ENCODE measurements at places on chromosomes 16 and 17.
A peak's percentile ranks its signal among the peaks of the same experiment; 100 is the strongest.

DNA sequence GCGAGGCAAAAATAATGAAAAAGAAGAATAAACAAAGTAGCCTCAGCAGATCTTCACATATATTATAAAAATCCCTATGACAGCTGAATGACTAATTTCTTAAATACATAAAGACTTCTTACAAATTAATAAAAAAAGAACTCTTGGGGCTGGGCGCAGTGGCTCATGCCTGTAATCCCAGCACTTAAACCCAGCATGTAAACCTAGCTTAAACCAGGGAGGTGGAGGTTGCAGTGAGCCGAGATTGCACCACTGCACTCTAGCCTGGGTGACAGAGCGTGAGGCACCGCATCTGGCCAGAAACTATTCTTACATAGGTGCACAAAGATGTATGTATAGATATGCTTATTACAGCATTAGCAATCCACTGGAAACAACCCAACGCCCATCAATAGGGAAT is 27.7 kb downstream of the C17orf100 start:
- no peak for DNase-seq
- H3K27me3 ChIP-seq, result peaks cover 4% of the 10 kb centered on the region
- no peak overlapping the region for H3K4me3 ChIP-seq

DNA sequence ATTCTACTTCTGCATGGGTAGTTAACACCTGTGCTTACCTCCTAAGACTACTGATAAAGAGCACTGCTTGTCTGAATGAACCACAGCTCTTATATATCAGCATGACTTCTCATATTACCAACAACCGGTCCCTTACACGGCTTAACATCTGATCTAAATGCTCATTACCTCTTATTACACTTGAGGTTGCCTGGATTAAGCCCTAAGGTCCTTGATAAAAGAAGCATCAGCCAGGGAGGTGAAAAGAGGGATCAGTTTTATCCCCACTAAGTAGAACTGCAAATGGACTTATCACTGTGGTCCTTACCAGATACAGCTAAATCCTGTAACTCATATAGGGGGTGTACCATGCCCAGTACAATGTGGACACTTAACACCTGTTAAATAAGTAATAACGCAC is 8.2 kb upstream of the RSKR start:
- H3K4me3 ChIP-seq, result no peak overlapping the region
- no peak overlapping the region for H3K27ac ChIP-seq
- H3K4me1 ChIP-seq, result no peaks in the 10 kb centered on the region
- no peaks in the 10 kb centered on the region for H3K27me3 ChIP-seq
- H3K36me3 ChIP-seq, result peaks cover 79% of the 10 kb centered on the region
- DNase-seq, result no peak

GRCh38 chr17:71464751-71465150 is 656.1 kb upstream of the SOX9 start:
- no peak overlapping the region for H3K4me3 ChIP-seq
- no peaks in the 10 kb centered on the region for H3K36me3 ChIP-seq
- no peaks in the 10 kb centered on the region for H3K4me1 ChIP-seq

DNA sequence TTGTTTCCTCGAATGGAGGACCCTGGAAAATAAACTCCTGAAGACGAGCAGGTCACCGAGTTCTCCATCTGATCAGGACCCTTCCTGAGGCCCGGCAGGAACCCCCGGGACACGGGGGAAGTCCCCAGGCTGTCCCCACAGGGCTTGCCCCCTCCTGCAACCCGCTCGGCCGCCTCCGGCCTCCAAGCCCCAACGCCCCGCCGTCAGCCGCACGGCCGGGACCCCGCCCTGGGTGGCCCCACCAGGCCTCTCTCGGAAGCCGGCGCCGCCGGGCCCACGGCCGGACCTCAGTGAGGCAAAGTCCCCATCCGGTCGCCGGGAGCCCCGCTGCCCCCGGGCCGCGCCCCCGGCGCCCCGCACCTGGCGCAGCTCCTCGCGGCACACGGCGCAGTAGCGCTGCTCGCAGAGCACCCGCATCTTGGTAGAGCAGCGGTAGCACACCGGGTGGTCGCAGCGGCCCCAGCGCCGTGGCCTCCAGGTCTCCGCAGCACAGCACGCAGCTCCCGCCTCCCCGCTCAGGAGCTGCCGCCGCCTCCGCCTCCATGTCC is 383 bp downstream of the ZNF598 start:
- H3K36me3 ChIP-seq, result no peaks in the 10 kb centered on the region
- H3K27me3 ChIP-seq, result no peaks in the 10 kb centered on the region
- H3K27ac ChIP-seq, result peak overlapping the region; percentile 89
- no peak for DNase-seq
- H3K4me1 ChIP-seq, result peaks cover 42% of the 10 kb centered on the region
- H3K4me3 ChIP-seq, result peak overlapping the region; percentile 72

- no peaks in the 10 kb centered on the region for H3K27me3 ChIP-seq
- no peak overlapping the region for H3K4me3 ChIP-seq
- H3K4me1 ChIP-seq, result no peaks in the 10 kb centered on the region
- H3K27ac ChIP-seq, result no peak overlapping the region
- DNase-seq, result no peak
These were observed 89.4 kb downstream of the KIF2B start for GRCh38 chr17:53912117-53912516.
